ENCODE measurements at places on chromosomes 13 and 19.
A peak's percentile ranks its signal among the peaks of the same experiment; 100 is the strongest.

GRCh38 chr13:93290503-93290902 lies 63.9 kb downstream of the GPC6 start:
- no peak for DNase-seq

GRCh38 chr13:45143346-45143751 lies 23.0 kb downstream of the GTF2F2 start:
- DNase-seq: no peak

DNA sequence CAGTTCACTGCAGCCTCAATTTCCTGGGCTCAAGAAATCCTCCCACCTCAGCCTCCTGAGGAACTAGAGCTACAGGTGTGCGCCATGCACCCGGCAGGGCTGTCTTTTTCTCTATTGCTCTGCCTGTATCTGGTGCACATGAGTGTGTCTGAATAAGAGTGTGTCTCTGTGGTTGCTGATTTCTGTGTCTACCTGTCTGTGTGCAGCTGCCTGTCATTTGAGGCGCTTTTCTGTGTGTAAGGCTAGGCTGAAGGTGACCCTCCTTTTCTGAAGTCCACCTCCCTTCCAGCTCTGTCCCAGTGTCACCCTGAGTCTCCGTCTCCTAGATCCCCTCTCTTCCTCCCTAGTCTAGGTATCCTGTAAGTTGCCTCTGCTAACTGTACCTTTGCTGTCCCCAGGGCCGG lies 1.5 kb upstream of the PRR12 start:
- no peak for DNase-seq

DNA sequence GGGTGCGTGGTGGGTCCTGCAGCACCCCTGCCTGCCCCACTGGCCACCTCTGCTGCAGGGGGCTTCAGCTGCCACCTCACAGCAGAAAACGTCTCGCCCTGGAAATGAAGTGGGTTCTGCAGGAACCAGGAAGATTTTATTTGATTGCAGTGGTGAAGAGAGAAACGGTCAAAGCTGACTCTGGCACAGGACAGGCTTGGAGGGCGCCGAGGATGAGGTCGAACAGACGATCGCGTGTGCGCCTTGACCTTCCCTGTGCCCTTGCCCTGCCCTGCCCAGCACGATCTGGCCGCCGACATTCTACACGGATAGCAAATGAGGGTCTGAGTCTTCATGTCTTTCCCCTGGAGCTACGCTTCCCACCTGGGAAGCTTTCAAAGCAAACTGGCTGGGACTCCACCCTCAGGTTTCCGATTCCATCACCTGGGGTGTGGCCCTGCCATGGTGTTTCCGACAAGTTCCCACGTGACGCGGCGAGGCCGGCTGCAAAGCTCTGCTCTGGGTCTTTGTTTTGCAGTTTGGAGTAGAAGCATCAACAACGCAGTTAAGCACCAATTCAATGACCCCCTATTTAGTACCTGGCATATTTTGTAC lies 50.3 kb upstream of the TUBGCP3 start:
- DNase-seq: no peak

- DNase-seq: no peak
Observed at GRCh38 chr19:13198634-13199033, 48.4 kb downstream of the IER2 start.

- no peak for DNase-seq
Observed at GRCh38 chr19:1384085-1384462, 367 bp downstream of the NDUFS7 start.

DNA sequence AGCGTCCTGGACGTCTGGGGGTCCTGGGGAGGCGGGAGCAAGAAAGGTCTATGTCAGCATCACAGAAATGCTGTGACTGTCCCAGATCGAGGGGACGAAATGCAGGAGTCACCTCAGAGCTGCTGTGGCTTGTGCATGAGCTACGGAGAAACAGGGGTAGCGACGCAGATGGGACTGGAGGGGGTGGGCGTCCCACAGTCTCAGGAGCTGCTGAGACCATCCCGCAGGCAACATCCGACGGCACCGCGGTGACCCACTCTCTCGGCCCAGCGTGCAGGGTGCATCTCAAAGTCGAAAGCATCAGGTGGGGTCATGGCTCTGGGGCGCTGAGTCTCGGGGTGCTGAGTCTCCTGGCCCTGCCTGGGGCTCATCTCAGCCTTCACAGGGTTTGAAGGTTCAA lies 37.4 kb upstream of the C13orf46 start:
- DNase-seq: no peak

DNA sequence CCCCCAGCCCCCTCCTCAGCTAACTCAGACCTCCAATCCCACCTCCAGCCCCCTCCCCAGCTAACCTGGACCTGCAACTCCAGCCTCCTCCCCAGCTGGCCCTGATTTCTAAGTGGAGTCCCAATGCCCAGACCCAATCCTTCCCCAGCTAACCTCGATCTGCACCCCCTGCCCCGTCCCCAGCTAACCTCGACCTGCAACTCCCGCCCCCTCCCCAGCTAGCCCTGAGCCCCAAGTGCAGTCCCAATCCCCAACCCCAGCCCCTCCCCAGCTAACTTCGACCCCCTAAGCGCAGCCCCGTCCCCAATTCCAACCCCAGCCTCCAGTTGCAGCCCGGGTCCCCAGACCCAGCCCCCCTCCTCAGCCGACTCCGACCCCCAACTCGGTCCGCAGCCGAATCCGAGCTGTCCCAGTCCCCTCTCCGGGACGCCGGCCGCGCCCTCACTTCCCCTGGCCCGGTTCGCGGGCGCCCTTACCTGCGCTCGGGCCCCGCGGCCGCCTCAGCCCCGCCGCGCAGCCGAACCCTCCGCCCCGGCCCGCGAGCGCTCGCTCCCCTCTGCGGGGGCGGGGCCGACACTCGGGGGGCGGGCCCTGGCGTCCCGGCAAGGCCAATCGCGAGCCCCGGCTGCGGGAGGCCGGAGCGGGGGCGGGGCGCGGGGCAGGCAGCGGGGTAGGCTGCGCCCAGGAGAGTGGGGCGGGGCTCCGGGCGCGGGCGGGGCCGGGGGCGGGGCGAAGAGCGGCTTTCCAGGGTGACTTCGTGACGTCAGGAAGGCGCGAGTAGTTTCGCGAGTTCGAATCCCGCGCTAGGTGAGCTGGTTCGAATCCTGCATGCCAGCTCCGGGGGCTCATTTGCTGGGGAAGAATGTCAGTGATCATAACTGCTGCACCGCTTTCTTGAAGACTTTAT lies at the start of gene GNG7:
Gene GNG7 (minus strand): TSS at position 525 of the 907 bp plus-strand sequence. CDS start 182,006 bp downstream, outside the sequence.
- peak; percentile 87 for DNase-seq

GRCh38 chr19:1181606-1182005 lies 7.5 kb upstream of the SBNO2 start:
- DNase-seq: no peak

DNA sequence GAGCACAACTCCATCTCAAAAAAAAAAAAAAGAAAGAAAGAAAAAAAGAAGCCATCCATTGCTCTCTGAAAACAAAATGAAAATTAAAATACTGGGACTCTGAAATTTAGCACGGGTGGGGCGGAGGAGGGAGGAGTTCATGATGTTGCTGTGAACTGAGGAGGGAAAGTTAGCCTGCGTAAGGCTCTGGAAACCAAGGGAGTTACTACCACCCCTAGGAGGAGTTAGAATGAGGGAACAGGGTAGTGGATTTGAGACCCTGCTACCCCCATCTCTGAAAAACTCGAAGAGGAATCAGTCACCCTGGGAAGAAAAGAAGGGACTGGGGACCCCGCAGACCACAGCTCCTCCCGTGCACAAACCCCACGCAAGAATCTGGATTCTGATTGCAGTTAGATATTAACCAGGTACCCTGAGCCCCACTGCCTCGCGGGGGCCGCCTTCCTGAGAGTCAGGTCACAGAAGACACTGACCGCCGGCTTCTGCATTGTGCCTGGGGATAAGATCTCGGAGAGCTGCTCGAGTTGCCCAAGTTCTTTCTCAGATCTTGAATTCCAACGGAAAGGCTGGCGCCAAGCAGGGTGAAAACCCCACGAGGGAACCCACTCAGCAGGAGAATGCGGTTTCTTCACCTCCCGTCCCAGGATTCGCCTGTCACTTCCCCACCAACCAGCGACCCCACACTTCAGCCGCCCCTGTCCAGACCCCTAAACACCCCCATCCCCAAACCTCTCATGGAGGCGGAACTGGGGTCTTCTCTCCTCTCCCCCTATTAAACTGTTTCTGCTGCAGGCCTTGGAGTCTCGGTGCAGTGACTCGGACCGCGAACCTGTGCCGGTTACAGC lies 870 bp downstream of the ZNF442 start:
- DNase-seq: no peak

DNA sequence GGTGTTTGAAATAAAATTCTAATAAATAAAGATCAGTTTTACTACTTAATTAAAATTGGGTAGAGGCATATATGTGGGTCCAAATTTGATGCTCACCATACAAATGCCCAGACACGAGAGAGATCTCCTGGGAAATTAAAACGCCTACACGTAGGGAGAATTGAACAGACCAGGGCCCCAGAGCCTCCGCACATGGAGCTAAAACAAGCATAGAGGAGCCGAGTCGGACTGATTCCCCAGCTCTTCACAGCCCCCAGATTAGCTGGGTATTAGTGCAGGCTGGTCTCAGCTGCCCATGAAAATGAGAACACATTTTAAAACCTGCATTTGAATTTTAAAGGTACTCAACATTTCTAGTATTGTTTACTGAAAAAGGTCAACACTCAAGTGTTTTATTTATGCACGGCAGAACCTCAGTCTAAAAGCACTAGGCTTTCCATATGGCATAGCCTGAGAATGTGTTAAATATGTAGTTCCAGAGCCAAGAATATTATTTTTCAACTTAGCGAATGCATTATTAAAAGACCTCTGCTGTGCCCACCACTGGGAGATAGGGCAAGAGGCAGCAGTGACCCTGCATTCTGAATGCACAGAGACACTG lies 344.8 kb downstream of the ENOX1 start:
- no peak for DNase-seq

GRCh38 chr13:46341112-46341711 lies 45.8 kb downstream of the RUBCNL start:
- no peak for DNase-seq

GRCh38 chr13:78382491-78382890 lies 220.9 kb downstream of the POU4F1 start:
- no peak for DNase-seq

DNA sequence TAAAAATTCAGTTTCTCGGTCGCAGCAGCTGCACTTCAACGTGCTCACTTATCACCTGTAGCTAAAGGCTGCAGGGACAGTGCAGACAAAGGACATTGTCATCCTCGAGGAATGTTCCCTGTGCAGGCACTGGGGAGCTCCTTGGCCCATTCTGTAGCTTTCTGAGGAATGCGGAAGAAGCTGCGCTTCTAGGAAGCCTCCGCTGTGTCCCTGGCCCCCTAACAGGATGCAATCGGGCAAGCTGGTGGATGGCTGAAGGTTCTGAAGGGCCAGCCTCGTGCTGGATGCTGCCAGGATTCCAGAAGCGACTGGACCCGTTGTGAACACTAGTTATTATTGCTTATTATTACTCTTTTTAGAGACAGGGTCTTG lies 8.1 kb downstream of the ANO8 start:
- DNase-seq: no peak

DNA sequence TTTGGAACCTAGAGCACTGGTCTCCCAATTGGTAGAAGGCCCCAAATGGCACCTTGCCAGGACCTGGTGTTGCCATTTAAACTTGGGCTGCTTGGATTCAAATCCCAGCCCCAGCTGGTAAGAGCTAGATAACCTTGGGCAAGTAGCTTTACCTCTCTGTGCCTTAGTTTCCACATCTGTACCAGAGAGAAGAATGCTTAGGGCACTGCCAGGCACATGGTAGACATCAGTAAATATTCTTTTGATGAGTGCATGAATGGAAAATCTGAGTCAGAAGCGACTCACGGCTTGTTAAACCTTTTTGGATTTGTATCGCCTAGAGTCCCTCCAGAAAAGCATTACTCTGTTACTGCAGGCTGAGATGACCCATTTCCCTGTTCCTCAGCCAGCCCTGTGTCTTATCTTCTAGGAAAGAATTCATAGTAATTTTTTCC lies 90.9 kb downstream of the SIPA1L3 start:
- DNase-seq: no peak

GRCh38 chr19:8158411-8159074 lies 9.2 kb upstream of the FBN3 start:
- DNase-seq: no peak

DNA sequence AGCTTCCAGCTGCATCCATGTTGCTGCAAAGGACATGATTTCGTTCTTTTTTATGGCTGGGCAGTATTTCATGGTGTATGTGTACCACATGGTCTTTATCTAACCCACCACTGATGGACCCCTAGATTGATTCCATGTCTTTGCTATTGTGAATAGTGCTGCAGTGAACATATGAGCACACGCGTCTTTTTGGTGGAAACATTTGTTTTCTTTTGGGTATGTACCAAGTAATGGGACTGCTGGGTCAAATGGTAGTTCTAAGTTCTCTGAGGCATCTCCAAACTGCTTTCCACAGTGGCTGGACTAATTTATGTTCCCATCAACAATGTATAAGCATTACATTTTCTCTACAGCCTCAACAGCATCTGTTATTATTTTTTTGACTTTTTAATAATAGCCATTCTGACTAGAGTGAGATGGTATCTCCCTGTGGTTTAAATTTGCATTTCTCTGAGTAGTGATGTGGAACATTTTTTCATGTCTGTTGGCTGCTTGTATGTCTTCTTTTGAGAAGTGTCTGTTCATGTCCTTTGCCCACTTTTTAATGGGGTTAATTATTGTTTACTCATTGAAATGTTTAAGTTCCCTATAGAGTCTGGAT lies 6.8 kb upstream of the UBE2L5 start:
- DNase-seq: no peak

DNA sequence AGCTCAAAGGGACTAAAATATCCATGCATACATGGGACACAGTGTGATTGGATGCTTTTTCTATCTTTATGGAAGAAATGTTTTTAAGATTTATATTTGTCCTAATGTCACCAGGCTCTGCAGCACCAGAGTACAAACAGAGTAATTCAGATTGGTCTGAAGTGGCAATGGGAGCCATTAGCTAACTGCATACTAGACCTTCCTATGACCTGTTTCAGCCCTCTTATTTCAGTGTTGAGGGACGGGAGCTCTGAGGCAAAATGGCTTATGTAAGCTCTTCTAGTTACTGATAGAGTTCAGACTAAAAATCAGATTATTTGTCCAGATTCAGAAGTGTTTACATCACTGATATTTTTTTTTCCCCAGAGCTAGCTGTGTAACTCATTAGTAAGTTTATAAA lies 4.9 kb downstream of the SLAIN1 start:
- no peak for DNase-seq

DNA sequence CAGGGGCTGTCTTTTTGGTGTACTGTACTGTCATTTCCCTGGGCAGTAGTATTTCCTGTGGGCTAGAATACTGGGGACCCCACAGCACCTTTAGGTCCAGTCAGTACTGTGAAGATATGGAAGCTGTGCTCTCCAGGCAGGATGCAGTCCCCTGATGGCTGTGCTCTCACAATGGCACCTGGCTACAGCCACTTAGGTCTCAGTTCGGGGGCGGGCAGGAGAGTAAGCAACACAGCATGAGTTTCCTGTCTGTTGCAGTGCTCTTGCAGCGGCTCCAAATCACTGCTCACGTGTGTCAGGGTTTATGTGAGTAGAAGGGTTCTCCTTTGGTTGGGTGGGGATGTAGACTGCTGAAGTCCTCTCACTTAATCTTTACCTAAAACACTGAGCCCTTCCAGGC lies 810.4 kb downstream of the DACH1 start:
- DNase-seq: no peak

DNA sequence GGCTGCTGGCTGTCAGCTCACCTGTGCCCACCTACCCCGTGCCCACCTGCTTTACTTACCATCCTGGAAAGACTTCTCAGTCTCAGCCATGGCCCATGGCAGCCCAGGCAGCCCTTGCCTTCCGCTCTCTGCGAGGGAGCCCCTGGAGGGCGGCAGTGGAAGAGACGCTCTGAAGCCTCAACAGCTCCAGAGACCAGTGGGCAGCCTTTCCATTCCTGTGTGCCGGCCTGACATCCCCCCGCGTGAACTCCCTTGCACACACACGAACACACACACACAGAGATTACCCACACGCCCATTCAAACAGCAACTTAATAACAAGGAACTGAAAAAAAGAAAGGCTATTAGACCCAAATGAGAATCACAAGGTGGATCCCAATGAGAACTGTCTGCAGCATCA lies 14.2 kb upstream of the RASA3 start:
- DNase-seq: no peak
